ENCODE measurements at places on chromosomes 11 and 22. TPM values are rescaled to one million over a fixed set of nuclear protein-coding genes. Genes with fewer than 3 reads are reported as not detected.

Gene SMTN
- polyA plus RNA-seq = 1.0 TPM

Gene PLA2G3
- polyA plus RNA-seq = not detected

Gene CAVIN3
- polyA plus RNA-seq = not detected

Gene OR9I1
- not detected for polyA plus RNA-seq

Gene TEX12
- polyA plus RNA-seq = 0.65 TPM

Gene HBG2
- polyA plus RNA-seq = not detected

Gene SHANK2
- not detected for polyA plus RNA-seq

Gene RAG2
- polyA plus RNA-seq = not detected

DNA sequence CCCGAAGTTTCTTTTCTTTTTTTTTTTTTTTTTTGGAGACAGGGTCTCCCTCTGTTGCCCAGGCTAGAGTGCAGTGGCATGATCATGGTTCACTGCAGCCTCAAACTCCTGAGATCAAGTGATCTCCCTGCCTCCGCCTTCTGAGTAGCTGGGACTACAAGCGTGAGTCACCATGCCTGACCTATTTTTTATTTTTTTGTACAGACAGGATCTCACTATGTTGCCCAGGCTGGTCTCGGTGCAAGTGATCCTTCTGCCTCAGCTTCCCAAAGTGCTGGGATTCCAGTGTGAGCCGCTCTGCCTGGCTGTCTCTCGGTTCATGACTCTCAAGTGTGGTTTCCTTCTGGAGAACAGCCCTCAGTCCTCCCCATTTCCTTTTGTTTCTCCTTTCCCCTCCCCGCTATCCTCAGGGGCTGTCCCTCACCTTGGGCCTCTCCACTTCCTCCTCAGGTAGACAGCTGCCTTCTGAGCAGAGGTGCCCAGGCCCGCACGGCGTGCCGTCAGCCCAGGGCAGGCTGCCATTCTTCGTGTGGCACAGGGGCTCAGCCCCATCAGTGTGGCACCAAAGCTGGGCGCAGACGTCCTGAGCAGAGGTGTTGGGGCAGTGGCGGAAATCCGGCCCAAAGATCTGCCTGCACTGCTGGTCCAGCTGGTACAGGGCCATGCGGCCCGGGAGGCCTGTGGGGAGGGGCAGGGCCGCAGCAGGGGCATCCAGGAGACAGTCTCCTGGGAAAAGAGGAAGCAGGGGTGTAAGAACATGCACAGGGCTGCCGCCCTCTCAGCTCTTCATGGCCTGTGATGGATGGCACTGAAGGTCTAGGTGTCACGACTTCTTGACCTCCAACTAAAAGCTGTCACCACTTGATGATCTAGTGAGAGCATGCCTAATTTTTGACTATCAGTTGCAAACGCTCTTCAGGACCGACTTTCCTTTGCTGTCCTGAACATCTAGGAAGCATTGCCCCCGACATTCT is 14.0 kb downstream of the ADAMTS8 start:
- DNase-seq = no peak

- no peak for DNase-seq
Observed at GRCh38 chr22:30202531-30203006, 44.0 kb downstream of the LIF start.

GRCh38 chr11:128246810-128247594 is 340.4 kb downstream of the ETS1 start:
- DNase-seq = no peak

GRCh38 chr22:35611891-35612576 is 5.1 kb downstream of the MB start:
- DNase-seq = no peak

DNA sequence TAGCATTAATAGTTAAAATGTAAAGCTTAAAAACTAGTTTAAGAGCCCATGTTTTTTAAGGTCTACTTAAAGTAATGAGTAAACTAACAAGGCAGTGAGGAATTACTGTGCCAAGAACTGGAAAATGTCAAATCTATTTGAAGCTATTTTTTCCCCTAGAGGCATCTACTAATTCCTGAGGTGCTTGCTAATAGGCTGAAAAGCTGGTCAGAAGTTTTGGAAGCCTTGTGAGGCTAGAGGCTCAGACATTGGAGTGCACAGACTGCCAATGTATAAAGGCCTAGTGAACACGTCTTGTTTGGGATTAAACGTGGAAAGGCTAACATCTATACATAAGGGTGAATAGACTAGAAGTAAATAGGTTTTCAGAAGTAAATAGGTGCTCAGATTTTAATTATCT is 136.5 kb upstream of the C11orf87 start:
- no peak for DNase-seq

DNA sequence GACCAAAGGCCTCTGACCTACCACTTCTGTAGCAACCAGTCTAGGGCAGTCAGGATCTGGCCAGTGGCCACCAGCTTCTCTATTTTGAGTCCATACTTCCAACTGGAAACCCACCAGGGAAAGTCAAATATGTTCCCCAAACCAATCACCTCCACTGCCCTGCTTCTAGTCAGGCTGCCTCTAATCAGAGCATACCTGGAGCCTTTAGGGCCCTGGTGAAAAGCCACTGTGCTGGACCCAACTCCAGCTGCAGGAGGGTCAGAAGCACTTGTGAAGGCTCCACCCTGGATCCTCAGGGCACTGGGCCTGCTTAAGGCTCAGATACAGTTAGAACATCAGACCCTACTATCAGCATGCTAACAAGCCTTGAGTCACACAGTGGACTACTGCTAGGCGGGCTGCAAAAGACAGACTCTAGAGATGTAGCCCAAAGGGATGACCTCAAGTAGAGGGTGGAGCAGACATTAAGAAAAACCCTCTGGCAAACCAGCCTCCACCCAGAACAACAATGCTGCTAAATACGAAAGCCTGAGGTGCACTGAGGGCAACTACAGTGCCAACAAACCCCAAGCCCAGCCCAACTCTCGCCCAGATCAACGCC is 69.2 kb downstream of the DGCR2 start:
- DNase-seq = no peak

DNA sequence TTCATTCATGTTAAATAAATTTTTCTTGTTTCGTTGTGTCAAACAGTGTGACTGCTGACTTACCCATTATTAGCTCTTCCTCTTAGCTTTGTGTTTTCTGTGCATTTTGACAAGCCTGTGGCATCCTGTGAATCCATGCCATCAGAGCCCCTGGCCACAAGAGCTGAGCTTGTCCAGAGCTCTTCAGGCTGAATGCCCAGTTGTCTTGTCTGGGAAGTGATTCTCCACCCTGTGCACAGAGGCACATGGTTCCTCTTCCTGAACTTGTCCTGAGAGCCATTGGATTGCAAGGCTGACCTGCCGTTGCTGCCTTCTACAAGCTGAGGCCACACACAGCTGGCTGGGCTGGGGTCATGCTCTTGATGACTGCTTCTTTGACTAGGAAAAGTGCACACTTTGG is 64.1 kb downstream of the PPP6R3 start:
- no peak for DNase-seq

DNA sequence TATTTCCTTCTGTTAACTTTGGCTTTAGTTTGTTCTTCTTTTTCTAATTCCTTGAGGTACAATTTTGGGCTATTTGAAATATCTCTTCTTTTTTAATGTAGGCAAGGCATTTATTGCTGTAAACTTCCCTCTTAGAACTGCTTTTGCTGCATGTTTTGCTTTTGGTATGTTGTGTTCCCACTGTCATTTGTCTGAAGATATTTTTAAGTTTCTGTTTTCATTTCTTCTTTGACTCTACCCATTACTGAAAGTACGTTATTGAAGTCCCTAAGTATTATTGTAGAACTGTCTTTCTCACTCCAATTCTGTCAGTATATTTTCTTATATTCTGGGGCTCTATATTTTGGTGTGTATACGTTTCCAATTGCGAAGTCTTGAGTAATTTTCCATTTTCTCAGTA is 77.9 kb downstream of the KCNQ1OT1 start:
- no peak for DNase-seq

DNA sequence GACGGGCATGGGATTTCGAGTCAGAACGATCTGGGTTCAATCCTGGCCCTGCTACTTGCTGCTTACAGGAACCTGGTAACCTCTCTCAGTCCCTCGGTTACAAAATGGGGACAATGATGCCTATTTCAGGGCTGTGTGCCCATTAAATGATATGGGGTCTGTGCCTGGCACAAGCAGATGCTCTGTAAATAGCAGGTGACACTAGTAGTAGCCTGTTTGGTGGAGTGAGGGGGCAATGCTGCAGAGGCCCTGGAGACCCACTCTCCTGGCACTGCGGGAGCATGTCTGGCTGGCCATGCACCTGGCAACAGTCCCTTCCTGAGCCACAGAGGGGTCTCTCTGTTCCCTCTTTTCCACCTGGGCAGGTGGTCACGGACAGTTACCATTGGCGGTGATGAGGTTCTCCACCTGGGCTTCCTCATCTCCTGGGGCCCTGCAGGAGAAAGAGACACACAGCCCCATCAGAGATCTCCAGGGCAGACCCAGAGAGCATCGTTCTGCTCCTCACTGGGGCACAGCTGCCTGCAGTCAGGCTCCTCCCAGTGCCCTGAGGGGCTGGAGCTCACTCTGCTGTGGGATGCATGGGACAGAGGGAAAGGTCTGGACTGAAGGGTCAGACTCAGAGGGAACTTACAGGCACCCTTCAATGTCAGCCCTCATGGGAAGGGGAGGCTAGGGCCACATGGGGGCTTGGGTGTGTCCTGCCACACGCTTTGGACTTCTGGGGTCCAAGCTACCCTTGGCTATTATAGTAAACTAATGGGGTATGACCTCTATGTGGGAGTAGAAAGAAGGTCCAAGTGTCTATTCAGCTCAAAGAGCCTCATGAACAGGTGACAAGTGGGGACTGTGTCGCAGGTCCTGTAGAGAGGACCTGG is 15.6 kb upstream of the FXYD2 start:
- no peak for DNase-seq

GRCh38 chr11:67230406-67230805 is 35.9 kb upstream of the GRK2 start:
- no peak for DNase-seq

GRCh38 chr22:46737976-46738646 is at the start of gene CERK:
CERK (minus strand) TSS chr22:46738252; CDS start chr22:46738148, 104 bp downstream.
- DNase-seq = peak; percentile 40

DNA sequence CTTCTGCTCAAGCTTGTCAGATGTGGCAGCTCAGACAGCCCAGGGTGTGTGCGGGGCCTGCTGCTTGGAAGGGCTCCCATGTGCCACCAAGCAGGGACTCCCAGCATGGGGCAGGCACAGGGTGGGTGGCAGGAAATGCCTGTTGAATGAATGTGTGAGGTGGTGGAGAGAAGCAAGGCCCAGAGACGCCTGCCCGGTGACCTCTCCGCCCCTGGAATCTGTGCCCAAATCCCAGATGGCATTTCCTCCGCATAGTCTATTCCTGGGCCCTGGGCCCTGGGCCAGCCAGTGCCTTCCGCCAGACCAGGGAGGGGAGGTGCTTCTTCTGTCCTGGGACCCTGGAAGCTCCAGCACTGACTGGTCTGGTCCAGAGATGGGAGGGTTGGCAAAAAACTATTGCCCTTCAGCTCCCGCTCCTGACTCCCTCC is 3.7 kb downstream of the CST6 start:
- DNase-seq = no peak

GRCh38 chr22:30413745-30414524 is 11.6 kb upstream of the MTFP1 start:
- no peak for DNase-seq

DNA sequence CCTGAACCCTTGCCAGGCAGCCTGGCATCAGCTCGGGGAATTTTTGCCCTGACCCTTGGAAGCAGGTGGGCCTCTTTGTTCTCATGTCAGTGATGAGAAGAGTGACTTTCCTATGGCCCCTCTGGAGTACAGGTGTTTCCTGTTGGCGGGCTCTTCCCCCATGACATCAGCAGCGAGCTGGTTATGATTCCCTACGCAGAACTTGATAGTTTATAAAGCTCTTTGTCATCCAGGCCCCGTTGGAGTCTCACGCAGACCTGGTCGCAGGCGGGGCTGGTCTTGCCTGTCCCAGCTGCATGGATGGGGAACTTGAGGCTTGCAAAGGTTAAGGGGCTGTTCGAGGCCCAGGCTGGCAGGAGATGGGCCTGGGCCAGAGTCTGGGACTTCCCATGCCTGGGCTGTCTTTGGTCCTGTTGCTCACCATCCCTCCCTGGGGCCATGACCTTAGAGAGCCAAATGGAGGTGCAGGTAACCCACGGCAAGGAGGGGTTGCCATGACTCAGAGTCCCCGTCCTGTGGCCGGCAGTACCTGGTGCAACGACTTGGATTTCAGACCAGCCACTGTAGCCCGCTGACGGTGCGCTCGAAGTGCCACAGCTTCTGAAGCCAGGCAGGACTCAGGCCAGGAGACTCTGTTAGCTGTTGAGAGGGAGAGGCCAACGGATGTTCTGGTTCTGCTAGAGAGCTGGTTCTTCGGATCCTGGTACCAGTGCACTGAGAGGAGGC is 45.9 kb upstream of the PPP6R3 start:
- DNase-seq = no peak

GRCh38 chr11:123052901-123053721 is 8.8 kb downstream of the HSPA8 start:
- no peak for DNase-seq

DNA sequence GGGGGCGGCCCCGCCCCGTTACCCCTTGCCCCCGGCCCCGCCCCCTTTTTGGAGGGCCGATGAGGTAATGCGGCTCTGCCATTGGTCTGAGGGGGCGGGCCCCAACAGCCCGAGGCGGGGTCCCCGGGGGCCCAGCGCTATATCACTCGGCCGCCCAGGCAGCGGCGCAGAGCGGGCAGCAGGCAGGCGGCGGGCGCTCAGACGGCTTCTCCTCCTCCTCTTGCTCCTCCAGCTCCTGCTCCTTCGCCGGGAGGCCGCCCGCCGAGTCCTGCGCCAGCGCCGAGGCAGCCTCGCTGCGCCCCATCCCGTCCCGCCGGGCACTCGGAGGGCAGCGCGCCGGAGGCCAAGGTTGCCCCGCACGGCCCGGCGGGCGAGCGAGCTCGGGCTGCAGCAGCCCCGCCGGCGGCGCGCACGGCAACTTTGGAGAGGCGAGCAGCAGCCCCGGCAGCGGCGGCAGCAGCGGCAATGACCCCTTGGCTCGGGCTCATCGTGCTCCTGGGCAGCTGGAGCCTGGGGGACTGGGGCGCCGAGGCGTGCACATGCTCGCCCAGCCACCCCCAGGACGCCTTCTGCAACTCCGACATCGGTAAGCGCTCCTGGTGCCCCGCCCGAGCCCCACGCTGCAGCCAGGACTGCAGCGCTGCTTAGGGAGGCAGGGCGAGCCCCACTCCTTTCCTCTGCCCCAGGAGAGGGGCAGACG is at the start of gene TIMP3:
TSS of gene TIMP3 (plus strand) at position 169 of the 700 bp plus-strand sequence. CDS start at position 466, 297 bp downstream.
- no peak for DNase-seq

GRCh38 chr11:19828382-19829108 is 115.9 kb downstream of the NAV2 start:
- DNase-seq = no peak

DNA sequence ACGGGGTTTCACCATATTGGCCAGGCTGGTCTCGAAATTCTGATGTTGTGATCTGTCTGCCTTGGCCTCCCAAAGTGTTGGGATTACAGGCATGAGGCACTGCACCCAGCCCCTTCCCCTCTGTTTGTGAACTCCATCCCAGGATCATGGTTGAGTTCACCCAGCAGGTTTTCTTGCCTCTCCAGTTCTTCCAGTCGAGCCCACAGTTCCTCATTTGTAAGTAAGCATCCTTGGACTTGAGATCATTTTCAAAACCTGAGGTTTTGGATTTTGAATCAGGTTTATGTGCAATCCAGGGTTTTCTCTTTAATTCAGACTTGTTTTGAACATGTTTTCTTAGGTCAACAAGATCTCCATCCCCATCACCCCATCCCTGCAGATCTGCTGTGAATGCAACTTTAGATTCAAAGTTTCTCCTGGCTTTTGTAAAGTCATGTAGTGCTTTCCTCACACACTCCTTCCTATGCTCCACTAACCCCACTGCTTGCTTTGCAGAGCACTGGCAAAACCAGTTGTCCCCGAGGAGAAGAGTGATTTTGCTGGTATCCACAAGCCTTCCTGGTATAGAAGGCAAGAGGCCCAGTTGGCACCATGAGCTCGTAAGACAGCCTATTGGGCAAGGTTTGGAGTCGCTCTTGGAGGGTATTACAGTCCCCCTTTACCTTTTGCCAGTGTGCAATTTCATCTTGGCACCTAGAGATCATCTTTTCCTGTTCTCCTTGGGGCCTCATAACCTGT is 14.7 kb upstream of the VPREB1 start:
- no peak for DNase-seq

Data from naive B cell (primary cell).